ENCODE measurements at places on chromosomes 1 and 21.

DNA sequence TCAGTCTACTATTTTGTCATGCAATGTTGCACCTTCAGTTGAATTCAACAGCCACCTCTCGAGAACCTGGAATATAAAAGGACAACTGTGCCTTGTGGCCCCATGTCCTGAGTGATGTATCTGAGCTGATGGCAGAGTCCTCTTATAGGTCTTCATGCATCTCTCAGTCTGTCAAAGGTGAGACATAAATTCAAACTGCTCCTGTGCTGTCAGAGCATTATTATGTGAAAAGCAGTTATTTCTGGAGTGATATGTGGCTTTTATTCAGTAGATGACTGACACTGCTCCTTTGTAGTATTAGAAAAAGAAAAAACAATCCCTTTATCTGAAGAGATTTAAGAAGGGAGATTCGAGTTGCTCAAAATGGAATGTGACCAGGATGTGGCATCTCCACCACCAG is 8.4 kb downstream of the S100A10 start:
- DNase-seq, result no peak

- DNase-seq, result no peak
Measured at GRCh38 chr21:27026501-27026900, 59.6 kb upstream of the ADAMTS5 start.

DNA sequence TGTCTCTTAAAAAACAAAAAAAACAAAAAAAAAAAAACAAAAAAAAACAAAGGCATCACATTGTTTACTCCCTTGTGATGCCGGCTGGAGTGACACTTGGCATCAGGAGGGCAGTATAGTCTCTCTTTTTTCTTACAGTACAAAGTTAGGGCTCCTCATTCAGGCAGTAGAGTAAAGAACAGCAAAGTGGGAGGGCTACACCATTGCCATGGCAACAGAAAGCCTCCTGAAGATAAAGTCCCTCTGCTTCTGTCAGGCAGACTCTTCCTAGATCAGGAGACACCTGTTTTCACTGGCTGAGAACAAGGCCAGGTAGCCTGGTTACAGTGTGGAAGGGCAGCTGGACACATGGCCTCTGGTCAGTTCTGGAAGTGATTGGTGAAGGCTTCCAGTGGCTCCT is 41.3 kb upstream of the RAB3GAP2 start:
- DNase-seq, result no peak

DNA sequence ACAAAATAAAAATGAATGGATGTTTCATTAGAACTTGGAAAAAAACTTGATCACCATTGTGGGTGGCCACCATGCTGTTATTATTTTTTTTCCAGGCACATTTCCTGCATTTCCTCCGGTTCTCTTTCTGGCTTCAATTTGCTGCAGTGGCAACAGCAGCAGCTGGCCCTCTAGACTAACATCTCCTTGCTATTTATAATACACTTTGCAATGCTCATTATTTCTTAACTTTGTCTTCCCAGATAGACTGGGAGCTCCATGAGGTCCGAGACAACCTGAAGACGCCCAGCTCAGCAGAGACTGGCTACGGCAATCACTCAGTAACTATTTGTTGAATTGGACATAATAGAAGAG is 53.4 kb upstream of the ATP5PO start:
- no peak for DNase-seq

- peak; percentile 10 for DNase-seq
Measured at GRCh38 chr1:158506369-158506987, 34.5 kb downstream of the OR10R2 start.

GRCh38 chr1:245304698-245305097 is 149.9 kb downstream of the KIF26B start:
- no peak for DNase-seq

GRCh38 chr1:67431869-67432578 is 1.8 kb upstream of the SERBP1 start:
- no peak for DNase-seq

DNA sequence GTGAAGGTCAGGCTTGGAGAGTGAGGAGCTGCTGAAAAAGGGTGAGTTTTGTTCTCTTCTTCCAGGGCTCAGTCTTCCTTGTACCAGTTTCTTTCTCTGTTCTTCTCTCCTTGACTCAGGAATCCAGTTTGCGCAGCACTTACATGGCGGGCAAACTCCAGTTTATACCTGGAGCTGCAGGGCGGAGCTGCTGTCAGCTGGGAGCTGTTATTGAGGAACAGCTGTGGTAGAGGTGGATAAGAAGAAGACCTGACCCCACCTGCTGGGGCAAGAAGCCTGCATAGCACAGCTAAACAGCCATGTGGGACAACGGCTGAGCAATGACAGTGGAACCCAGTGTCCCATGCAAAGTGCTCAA is 46.2 kb downstream of the GALNT2 start:
- DNase-seq, result no peak

DNA sequence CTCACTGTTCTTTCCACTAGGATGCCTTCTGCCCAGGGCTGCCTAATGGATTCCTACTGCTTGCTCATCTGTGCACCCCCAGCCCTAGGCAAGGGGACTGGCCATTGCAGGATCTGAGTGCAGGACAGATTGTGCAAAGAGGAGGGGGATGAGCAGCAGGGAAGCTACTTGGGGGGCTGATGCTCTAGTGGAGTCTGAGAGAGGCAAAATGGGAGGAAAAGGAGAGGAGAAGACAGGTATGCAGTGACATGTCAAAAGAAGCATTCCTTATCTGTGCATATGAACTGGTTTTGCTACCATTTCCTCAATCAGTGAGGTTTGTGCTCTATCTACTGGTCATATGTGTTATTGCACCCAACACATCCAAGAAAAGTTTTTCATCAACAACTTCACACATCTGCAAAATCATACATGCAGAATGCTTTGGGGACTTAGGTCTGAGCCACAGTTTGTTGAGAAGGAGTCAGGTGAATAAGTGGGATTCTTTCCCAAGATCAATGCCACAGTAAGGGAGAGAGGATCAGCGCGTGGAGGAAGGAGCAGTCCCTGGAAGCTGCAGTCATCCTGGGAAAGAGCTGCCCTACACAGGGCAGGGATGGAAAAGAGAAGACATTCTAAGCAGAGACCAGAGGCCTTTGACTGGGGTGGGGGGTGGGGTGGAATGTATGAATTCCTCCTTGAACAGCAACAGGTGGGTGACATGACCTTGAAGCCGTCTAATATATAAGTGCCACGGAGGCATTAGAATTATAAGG is 14.4 kb downstream of the SLC5A9 start:
- no peak for DNase-seq

- no peak for DNase-seq
Measured at GRCh38 chr1:65265651-65266351, 43.5 kb upstream of the DNAJC6 start.

Data from T-helper 17 cell (primary cell).